ENCODE measurements at places on chromosomes 3 and 15.

DNA sequence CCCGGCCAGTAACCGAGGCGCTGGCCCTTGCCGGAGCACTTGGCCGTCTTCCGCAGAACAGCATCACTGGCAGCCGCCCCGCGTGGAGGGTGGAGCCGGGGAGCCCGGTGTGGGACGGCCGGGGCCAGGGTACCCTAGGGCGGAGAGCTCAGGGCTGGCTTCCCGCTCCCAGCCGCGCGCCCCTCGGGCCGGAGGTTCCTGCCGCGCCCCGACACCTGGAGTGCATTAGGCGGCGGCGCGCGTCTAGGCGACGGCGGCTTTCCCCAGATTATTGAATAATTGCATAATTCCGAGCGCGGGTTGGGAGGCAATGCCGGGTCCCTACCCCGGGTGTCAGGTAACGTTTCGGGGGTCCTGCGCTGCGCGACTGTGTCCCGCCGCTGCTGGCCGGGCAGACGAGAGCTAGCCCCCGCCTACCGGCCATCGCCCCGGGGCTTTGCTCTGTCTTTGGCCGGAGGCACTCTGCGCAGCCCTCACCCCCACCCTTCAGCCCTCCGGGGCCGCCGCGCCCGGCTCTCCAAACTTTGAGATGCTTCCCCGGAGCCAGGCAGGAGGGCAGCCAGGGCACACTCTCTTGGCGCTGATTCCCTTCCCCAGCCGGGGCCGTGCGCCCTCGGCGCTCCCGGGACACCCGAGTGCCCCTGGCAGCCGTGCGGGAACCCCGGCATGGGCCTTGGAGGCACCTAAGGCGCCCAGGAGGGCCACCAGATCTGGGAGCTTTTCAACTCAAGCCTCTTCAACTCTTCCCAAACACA is 749 bp downstream of the ITGA11 start:
- no peak for DNase-seq

DNA sequence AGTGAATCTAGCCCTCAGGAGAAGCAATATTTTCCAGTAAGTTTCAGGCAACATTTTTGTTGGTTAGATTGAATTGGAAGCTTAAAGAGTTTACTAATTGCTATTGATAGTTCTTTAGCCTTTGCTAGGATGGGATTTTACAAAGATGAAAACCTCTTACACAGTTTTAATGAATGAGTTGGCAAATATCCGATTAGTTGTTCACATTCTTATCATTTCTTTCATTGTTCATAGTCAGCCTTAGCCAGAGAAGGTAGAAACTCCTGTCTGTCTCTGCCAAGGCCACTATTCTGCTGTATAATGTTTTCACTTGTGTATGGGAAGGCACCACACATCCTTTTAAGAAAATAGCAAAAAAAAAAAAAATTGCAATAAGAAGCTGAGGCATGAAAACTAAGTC is 222.0 kb upstream of the MANF start:
- DNase-seq = no peak

DNA sequence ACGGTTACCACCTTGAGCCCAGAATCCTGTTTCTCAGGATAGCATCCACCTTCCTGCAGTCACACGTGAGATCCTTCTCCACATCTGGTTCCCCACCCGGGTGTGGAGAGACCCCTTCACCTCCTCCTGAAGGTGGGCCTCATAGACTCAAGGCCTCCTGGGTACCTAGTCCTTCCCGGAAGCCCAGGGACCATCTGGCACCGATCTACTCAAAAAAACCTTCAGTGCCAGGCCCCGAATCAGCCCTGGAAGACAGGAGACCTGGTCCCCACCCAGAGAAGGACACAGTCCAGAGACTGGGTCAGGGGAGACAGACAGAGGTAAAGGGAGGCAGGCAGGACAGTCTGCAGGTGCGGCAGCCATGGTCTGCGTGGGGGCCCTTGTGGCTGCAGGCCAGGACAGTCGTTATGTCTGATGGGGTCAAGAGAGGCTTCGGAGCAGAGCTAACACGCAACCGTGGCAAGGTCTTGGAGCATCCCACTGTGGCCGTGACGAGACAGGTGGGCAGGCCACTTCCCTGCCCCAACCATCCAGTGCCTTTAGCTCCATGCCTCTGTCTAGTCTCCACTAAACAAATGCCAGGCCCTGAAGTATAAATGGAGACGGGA is 112.2 kb upstream of the ABHD17C start:
- DNase-seq = no peak

DNA sequence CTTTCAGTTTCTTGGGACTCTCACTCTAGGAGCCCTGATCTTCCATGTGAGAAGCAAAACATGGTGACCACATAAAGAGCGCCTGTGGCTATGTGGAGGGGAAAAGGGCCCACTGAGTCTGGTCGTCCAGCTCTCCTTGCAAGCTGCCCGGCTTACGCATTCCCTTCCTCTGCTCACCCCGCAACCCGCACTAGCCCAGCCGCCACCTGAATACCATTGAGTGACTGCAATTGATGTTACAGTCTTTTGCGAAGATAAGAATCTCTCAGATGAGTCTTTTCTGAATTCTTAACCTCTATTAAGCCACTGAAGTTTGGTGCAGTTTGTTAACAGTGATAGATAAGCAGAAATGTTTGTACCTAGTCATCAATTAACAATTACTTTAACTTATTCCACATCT is 589.0 kb upstream of the DPPA4 start:
- no peak for DNase-seq

GRCh38 chr15:45023659-45024225 is 747 bp downstream of the SORD start:
- DNase-seq = no peak

DNA sequence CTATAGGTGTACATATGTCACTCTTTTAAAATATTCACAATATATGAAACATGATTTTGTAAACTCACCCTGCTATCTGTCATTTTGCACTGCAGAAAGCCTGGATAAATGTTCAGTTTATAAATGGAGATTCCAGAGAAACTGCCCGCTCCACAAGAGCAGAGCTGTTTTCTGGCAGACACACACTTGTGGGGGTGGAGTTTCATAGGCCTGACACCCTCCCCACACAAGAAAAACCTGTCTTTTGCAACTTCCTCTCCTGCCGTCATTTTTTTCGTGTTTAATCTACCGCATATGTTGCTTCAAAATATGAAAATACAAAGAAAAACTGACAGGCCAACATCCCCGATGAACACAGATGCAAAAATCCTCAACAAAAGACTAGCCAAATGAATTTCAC is 479.0 kb downstream of the GABRG3 start:
- no peak for DNase-seq

DNA sequence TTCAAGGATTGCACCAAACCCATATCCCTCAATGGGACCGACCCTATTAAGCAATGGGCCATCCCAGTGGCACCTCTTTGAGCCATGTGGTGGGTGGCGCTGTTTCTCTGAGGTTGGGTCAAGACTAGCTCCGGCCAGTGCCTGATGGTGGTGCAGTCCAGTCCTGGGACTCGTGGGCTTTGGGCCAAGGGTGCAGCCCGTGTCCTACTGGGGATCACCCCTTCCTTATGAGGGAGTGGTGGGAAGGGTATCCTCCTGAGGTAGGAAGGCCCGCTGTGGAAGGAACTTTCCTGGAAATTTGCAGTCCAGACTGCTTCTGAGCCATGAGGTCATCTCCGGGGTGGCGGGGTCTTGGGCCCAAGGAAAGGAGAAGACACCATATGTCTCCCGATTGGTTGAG is 231.6 kb downstream of the SNRPN start:
- DNase-seq = no peak

- DNase-seq = no peak
Observed at GRCh38 chr3:11128682-11129632, 25.3 kb upstream of the HRH1 start.

GRCh38 chr3:98232489-98232888 is 31.6 kb upstream of the OR5H6 start:
- DNase-seq = no peak

DNA sequence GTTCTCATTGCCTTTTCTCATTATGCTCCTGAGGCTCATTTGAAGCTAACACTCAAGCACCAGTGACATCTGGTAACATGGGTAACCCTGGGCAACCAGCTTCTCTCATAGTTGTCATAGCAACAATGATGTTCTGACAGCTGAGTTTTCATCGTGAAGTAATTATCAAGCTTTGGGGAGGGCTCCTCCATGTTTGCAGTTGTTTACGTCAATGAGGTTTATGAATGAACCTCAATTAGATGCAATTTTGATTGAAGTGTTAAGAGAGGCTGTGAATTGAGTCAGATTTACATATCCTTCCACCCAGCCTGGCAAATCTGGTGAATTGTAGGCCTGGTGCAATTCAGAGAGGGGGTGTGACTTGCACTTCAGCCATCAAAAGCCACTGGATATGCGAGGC is 119.3 kb upstream of the CHD2 start:
- DNase-seq = no peak

All from T-cell (primary cell).